Transverse colon (tissue), 4 donors: ENCODE measurements at places on chromosomes 4 and X. TPM values are rescaled to one million over a fixed set of nuclear protein-coding genes. Genes with fewer than 3 reads are reported as not detected.

DNA sequence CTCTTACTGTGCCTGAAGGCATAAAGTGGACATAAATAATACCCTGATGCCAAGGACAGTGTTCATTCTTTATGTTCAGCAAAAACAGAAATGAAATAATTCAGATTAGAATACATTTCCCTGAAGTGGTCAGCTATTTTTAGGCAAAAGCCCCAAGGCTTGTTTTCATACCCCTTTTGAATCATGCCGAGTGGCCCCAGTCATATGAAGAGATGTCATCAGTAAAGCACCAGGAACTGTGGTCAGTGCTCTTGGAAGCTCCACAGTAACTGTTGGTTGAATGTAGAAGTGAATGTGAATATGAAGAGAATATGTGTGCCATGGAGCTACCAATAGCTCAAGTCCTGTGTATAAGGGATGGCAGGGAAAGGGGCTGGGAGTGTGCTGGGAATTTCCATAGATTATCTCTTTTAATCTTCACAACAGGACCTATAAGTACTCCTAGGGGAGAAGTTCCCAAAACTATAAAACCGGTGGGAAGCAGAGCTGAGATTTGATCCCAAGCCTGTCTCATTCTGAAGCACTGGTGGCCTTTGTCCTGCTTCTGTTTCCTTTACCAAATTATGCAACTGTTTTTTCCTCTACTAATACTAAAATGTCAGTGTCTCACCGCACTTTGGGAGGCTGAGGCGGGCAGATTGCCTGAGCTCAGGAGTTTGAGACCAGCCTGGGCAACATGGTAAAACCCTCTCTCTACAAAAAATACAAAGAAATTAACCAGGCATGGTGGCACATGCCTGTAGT, 52.6 kb downstream of the FNIP2 start:
- DNase-seq = no peak
- H3K36me3 ChIP-seq = no peaks in the 10 kb centered on the region
- H3K27ac ChIP-seq = peak overlapping the region; percentile 65
- H3K4me1 ChIP-seq = peaks cover 81% of the 10 kb centered on the region
- no peak overlapping the region for H3K4me3 ChIP-seq

DNA sequence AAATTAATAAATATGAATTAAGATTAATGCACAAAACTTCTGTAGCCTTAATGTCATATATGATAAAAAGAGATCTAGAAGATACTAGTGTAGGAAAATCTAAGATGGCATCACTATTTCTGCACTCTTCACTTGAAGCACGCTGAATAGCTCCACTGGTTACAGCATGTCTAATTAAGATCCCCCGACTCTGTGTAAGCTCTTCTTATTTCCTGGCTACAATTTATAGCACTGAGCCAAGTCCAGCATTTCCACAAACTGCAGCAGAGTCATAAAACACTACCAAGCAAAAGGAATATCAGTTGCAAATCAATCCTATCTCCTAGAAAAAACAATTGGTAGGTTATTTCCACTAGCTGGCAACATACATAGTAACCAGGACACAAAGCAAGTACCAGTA, 1.3 kb upstream of the CCNA2 start:
- H3K36me3 ChIP-seq = no peaks in the 10 kb centered on the region
- no peak overlapping the region for H3K4me3 ChIP-seq
- H3K27me3 ChIP-seq = no peaks in the 10 kb centered on the region
- DNase-seq = no peak
- no peak overlapping the region for H3K27ac ChIP-seq

DNA sequence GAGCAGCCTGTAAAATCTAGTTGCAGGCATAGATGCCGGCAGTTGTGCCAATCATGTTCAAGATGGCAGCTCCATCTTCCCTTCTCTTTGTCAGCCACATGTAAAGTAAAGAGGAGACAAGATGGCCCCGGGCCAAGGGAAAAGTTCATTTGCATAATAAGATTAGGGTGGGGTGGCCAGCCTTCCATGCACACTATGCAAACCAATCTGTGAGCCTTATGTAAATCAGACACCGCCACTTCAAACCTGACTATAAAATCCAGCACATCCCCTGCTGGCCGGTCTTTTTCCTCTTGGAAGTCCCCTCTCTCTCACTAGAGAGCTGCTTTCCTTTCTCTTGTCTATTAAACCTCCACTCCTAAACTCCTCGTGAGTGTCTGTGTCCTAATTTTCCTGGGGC, 78.9 kb upstream of the CBR4 start:
- DNase-seq = no peak
- H3K4me1 ChIP-seq = no peaks in the 10 kb centered on the region
- no peaks in the 10 kb centered on the region for H3K27me3 ChIP-seq
- no peaks in the 10 kb centered on the region for H3K36me3 ChIP-seq
- no peak overlapping the region for H3K4me3 ChIP-seq

DNA sequence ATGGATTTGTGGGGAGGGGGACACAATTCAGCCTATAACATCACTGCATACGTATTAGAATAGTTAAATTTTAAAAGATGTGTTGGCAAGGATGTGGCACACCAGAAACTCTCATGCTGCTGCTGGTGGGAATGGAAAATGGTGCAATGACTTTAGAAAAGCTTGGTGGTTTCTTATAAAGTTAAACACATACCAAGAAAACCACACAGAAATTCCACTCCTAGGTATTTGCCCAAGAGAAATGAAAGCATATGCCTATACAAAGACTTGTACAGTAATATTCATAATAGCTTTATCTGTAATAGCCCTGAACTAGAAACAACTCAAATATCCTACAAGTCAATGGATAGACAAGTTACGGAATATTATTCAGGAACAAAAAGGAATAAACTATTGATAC, 71.3 kb upstream of the PDHA1 start:
- H3K4me3 ChIP-seq = no peak overlapping the region
- no peak overlapping the region for H3K27ac ChIP-seq
- H3K36me3 ChIP-seq = no peaks in the 10 kb centered on the region
- no peaks in the 10 kb centered on the region for H3K4me1 ChIP-seq
- DNase-seq = no peak
- H3K27me3 ChIP-seq = no peaks in the 10 kb centered on the region

- no peaks in the 10 kb centered on the region for H3K4me1 ChIP-seq
- no peaks in the 10 kb centered on the region for H3K27me3 ChIP-seq
- H3K27ac ChIP-seq = no peak overlapping the region
- no peak overlapping the region for H3K4me3 ChIP-seq
- no peaks in the 10 kb centered on the region for H3K36me3 ChIP-seq
- no peak for DNase-seq
These were observed 56.2 kb downstream of the SCLT1 start for GRCh38 chr4:129037093-129037492.

DNA sequence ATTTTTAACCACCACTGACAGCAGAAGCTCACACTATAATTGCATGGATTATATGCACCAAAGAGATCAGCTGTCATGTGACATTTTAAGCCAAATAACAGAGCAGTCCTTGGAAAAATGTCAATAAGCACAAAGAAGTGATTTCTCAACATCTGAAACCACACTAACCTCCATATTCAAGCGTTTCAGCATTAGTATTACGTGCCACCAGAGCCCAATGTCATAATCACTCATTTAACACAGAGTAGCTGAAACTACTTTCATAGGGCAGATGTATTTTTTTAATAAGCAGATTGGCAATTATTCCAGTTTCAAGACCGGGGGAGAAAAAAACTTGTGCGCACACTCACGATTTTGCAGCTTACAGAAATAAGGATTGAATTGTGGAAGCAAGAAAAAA, 76.6 kb downstream of the SH3KBP1 start:
- H3K4me3 ChIP-seq = no peak overlapping the region
- H3K27ac ChIP-seq = no peak overlapping the region
- H3K4me1 ChIP-seq = no peaks in the 10 kb centered on the region
- DNase-seq = no peak
- H3K36me3 ChIP-seq = no peaks in the 10 kb centered on the region

- DNase-seq = peak; percentile 82
- H3K27ac ChIP-seq = no peak overlapping the region
- H3K36me3 ChIP-seq = no peaks in the 10 kb centered on the region
- H3K4me1 ChIP-seq = no peaks in the 10 kb centered on the region
- H3K27me3 ChIP-seq = no peaks in the 10 kb centered on the region
These were observed 79.2 kb downstream of the MTMR1 start for GRCh38 chrX:150772150-150772970.

DNA sequence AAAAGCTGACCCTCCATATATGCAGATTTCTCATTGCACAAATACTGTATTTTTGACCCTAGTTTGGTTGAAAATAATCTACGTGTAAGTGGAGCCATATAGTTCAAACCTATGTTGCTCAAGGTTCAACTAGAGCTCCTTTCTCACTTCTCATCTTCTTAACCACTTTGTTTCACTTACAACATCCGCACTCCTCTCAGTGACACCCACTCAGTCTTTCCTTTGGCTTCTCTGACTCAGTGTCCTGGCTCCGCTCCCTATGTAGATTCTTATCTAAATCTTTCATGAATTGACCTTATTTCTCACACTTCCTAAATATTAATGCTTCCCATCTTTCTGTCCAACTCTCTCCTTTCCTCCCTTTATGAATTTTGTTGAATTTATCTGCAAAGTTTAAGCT, 32.9 kb upstream of the DKK2 start:
- no peak for DNase-seq
- H3K36me3 ChIP-seq = no peaks in the 10 kb centered on the region
- H3K4me1 ChIP-seq = no peaks in the 10 kb centered on the region
- no peaks in the 10 kb centered on the region for H3K27me3 ChIP-seq
- no peak overlapping the region for H3K27ac ChIP-seq

DNA sequence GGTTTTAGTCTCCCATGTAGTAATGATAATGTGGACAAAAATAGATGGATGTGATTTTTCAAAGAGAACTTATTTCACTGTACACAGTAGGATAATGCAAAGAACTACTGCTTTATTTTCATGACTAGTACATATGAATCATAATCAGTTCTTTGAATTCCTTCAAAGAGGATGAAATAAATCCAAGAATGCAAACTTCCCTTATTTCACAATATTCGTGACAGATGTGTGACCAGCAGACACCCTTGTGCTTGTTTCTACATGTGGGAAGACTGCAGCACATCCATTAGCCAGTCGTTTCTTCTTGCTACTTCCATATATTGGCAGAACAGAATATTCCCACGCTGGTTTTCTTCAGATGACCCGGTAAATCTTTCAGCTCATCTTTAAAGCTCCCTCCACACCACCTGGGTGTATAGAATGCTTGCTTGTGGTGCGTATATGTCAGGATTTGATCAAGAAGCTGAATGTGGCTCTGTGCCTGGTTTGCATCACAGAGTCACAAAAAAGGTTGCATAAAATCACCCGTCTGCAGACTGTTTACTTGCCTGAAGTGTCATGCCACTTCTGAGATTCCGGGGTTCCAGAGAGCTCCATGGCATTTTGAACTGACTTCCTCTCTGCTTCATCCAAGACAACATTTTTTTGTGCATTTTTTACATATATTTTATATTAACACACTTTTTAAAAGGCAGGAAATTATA, 47.7 kb upstream of the FAT4 start:
- no peaks in the 10 kb centered on the region for H3K4me1 ChIP-seq
- no peak overlapping the region for H3K4me3 ChIP-seq
- DNase-seq = no peak
- no peaks in the 10 kb centered on the region for H3K27me3 ChIP-seq

- no peaks in the 10 kb centered on the region for H3K4me1 ChIP-seq
- H3K4me3 ChIP-seq = no peak overlapping the region
- no peaks in the 10 kb centered on the region for H3K36me3 ChIP-seq
- H3K27ac ChIP-seq = no peak overlapping the region
- no peaks in the 10 kb centered on the region for H3K27me3 ChIP-seq
These were observed 270.8 kb downstream of the GRIA3 start for GRCh38 chrX:123454712-123455431.

DNA sequence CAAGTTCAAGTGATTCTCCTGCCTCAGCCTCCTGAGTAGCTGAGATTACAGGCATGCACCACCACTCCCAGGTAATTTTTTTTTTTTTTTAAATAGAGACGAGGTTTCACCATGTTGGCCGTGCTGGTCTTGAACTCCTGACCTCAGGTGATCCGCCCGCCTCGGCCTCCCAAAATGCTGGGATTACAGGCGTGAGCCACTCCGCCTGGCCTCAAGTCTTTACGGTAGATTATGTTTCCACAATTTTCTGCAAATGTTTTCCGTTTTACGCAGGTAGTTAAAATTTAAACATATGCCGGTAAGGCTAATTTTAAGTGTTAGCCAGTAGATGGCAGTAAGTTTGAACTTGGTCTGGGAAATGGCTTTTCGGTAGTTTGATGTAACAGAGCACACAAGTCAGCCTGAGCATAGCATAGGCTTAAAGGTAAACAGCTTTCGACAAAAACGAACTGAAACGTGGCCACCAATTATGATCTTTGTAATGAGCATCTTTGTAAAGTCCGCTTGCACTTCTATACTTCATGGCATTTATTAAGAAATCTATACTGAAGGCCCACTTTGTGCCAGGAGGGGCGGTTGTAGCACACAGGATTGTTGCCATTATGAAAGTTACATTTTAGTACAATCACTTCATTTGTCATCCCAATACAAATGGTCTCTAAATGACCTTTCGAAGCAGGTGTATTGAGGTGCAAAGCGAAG, 31.1 kb downstream of the CCKAR start:
- H3K27me3 ChIP-seq = no peaks in the 10 kb centered on the region
- no peaks in the 10 kb centered on the region for H3K36me3 ChIP-seq
- no peak for DNase-seq
- H3K4me1 ChIP-seq = no peaks in the 10 kb centered on the region
- no peak overlapping the region for H3K4me3 ChIP-seq
- H3K27ac ChIP-seq = peak overlapping the region; percentile 71

DNA sequence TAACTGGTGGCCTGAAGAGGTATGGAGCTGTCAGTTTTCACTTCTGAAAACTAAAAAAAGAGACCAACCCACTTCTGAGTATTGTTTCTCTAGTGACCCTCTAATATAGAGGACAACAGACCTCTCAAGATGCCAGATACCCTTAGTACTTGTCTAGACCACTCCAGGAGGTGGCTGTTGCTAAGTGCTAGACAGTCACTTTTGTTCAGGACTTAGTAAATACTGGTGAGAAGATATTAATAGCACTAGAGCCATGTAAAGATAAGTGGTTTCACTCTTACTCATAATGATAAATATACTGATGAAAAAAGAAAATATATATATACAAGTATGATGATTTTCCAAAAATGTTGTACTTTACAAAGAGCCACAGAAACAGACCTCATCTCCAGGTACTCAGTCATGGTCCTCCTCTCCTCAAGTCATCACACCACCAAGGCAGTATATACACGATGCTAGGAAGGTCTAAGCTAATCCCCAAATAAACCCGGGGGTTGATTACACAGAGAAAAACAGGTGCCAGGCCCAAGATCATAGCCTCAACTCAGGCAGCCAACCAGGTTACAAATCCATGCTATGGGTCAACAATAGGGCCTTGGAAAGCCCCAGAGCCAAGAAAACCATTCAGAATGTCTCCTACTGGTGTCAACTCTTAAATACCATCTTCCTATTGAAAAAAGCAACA, 66.9 kb downstream of the ARHGEF9 start:
- H3K27me3 ChIP-seq = no peaks in the 10 kb centered on the region
- no peaks in the 10 kb centered on the region for H3K36me3 ChIP-seq
- H3K4me3 ChIP-seq = no peak overlapping the region
- no peaks in the 10 kb centered on the region for H3K4me1 ChIP-seq
- no peak overlapping the region for H3K27ac ChIP-seq
- DNase-seq = no peak

The SULT1B1 gene
- total RNA-seq = 177 TPM

The MAGEB1 gene
- total RNA-seq = not detected

The GAB3 gene
- 4.4 TPM for total RNA-seq

The MCTS1 gene
- 17.3 TPM for total RNA-seq

The LIMCH1 gene
- 11.2 TPM for total RNA-seq

The TKTL2 gene
- not detected for total RNA-seq

The MGAT4D gene
- not detected for total RNA-seq

The KCND1 gene
- total RNA-seq = not detected
